BJ (cell line): ENCODE measurements at places on chromosomes 4 and X. TPM values are rescaled to one million over a fixed set of nuclear protein-coding genes. Genes with fewer than 3 reads are reported as not detected.

The CYSLTR1 gene
- polyA plus RNA-seq, result not detected in 2 replicates

The HMGN5 gene
- polyA plus RNA-seq, result 1.0 and 2.1 TPM in 2 replicates

The POLN gene
- polyA plus RNA-seq, result 0.91 and 1.5 TPM in 2 replicates

The FAM13A gene
- polyA plus RNA-seq, result 9.5 and 12.3 TPM in 2 replicates
